Stimulated activated CD8-positive, alpha-beta memory T cell treated with anti-CD3 and anti-CD28 coated beads, Interleukin-2, amount 100 ng/mL, for 1 hour (primary cell): ENCODE measurements at places on chromosomes 16 and 17.

DNA sequence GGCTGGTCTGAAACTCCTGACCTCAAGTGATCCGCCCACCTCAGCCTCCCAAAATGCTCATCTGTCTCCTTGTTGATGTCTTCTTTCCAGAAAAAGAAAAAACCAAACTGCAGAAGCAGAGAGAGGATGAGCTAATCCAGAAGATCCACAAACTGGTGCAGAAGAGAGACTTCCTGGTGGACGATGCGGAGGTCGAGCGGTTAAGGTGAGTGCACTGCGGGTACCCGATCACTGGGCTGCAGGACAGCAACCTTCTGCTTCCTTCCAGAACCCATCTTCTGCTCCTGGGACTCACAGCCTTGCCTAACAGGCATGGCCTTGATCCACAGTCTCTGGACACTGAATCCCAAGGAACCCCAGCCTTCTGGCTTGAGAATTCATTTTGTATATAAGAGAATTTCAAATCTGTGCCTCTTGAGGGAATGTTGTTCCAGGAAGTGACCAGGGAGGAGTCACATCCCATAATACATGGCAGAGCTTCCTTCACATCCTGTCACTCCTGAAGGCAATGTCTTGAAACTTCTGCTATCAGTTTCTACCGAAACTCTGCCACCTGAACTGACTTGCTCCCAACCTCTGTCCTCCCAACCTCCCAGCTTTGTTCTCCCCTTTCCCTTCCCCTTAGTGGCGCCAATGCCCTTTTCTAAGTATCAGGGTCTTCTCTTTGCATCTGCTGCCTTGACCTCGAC lies 61.7 kb downstream of the MARF1 start:
- DNase-seq = no peak

- no peak for DNase-seq
Measured at GRCh38 chr16:19808061-19808641, 76.5 kb downstream of the GPRC5B start.

DNA sequence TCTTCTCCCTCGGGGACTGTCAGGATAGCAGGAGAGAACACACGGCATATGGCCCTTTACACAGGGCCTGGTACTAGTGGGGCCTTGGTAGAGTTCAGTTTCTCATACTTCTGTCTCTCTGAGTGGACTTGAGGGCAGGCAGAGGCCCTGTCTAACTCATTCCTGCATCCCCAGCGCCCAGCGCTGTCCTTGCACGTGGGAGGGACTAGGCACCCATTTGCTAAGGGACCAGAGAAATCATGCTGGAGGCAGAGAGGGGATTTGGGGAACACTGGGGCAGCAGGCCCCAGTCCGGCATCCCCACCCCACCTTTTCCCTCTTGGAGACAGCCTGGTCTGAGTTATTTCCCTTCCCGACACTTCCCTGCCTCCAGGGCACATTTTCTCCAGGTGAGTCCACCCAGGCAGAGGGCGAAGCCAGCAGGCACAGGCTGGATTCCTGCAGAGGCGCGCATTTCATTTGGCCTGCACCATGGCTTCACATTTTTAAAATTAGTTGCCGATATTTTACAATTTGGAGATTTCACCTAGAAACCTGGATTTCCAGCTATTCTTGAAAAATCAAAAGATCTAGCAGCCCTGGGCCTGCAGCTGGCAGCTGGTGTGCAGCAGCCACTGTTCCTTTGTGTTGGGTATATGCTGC lies 9.7 kb upstream of the NKD1 start:
- no peak for DNase-seq

- DNase-seq = no peak
Measured at GRCh38 chr17:62140836-62141235, 75.8 kb upstream of the MED13 start.

DNA sequence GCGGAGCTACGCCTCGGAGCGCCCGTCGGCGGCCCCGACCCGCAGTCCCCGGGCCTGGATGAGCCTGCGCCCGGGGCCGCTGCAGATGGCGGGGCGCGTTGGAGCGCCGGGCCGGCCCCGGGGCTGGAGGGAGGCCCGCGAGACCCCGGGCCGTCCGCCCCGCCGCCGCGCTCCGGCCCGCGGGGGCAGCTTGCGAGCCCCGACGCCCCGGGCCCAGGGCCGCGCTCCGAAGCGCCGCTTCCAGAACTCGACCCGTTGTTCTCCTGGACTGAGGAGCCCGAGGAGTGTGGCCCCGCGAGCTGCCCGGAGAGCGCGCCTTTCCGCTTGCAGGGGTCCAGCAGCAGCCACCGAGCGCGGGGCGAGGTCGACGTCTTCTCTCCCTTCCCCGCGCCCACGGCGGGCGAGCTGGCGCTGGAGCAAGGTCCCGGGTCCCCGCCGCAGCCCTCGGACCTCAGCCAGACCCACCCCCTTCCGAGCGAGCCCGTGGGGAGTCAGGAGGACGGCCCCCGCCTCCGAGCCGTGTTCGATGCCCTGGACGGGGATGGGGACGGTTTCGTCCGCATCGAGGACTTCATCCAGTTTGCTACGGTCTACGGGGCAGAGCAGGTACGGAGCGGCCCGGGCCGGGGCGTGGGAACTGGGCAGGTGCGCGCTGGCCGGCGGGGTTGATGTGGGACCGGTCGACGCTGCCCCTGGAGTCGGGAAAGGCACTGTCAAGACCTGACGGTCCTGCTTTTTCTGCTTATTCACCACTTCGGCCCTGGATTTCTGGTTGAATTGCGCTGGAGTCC lies 861 bp downstream of the RAB11FIP3 start:
- DNase-seq = no peak

GRCh38 chr17:4972752-4973151 lies 5.1 kb upstream of the SPAG7 start:
- no peak for DNase-seq

DNA sequence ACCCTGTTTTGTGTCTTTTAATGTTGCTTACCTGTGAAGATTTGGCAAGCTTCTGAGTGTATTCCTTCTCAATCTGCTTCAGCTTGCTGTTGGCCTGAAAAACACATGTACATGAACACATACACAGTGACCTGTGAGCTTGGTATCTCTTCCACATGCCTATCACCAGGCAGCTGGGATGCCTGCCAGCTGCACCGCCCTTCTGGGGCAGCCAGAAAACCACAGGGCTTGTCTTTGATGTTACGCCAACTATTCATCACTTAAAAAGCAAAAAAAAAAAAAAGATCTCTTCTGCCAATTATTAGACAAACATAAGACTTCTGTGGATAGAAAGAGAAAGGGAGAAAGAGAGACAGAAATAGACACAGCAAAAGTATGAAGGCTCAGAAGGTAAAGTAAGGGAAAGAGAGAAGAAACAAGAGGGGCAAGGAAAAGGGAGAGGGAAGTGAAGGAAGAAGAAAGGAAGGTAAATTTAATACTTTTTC lies 189.2 kb upstream of the AXIN2 start:
- DNase-seq = peak; percentile 10

DNA sequence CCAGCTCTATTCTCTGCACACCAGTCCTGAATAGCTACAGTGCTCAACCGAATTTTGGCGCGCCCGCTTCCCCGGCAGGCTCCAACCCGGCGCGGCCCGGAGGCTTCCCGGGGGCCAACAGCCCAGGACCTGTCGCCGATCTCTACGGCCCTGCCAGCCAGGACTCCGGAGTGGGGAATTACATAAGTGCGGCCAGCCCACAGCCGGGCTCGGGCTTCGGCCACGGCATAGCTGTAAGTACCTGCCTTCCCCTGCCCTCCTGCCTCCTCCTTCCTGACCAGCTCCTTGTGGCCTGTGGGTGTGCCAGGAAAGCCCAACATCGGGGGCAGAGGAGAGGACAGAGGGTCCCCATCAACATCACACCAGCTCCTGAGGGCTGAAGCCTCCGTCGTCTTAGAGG lies 70.2 kb downstream of the CCDC182 start:
- DNase-seq = no peak

GRCh38 chr16:31352376-31353115 lies 2.4 kb upstream of the ITGAX start:
- DNase-seq = no peak

GRCh38 chr16:22425036-22425801 lies 50.8 kb upstream of the CDR2 start:
- DNase-seq = no peak

- no peak for DNase-seq
Measured at GRCh38 chr17:57523926-57524632, 221.0 kb downstream of the CCDC182 start.

DNA sequence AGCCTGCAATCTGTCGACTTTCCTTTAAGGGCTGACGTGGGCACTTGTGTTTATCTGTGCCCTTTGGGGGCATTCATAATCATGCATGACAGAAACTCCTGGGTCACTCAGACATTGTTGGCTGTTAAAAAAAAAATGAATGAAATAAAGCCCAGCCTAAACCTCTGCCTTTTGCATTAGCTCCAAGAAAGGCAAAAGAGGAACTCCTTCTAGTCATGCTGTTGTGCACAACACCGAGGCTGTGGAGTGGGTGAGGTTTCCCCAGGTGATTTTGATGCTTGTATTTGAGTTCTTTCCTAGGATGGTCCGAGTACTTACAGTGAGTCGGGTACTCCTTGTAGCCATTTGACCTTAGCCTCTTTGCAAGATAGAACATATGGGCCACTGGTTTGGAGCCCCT lies 49.6 kb upstream of the IRX6 start:
- no peak for DNase-seq

- DNase-seq = no peak
Measured at GRCh38 chr16:70678121-70678897, 7.5 kb downstream of the MTSS2 start.

DNA sequence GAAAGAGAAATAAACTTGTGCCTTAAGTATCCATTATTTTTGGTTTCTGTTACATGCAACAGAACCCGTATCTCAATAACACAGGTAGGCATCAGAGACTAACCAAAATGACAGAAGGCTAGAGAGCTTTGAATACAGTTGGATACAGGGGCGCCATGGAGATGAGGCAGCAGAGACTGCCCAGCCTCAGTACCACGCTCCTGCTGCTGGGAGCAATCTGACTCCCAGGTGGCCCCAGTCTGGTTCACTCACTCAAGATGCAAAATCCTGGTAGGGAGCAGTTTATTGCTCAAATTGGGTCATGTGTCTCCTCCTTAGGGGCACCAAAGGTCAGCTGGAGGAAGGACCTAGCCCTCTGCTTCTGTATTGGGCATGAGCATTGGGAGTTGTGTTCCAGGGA lies 218.9 kb downstream of the USP22 start:
- DNase-seq = no peak

DNA sequence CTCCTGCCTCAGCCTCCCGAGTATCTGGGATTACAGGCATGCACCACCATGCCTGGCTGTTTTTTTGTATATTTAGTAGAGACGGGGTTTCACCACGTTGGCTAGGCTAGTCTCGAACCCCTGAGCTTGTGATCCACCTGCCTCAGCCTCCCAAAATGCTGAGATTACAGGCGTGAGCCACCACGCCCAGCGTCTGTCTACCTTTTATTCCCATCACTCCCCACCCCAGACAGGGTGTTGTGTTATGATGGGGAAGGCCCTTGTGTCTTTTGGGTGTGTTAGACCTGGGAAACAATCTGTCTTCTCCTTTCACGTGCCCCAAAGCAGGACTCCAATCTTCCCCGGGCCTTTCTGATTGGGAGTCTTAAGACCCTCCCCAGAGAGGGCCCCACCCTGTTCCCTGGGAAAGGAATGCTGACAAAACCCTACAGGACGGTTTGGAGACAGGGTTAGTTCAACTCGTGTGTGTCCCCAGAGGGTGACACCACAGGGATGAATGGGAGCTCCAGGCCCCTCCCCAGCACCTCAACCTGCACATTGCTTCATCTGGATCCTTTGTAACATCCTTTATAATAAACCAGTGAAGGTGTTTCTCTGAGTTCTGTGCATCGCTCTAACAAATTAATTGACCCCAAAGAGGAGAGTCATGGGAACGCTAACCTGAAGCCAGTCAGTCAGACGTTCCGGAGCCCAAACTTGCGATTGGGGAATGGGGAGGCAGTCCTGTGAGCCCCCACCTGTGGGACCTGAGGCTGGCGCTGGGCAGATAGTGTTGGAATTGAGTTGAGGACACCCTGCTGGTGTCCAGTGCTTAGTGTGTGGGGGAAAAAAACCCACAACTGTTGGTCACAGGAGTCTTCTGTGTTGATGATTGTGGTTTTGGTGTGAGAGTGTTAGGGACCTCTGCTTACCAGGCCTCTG lies 3.2 kb upstream of the ELOB start:
- DNase-seq = no peak

- DNase-seq = no peak
Measured at GRCh38 chr17:48624544-48625494, 1.3 kb downstream of the HOXB9 start.

- DNase-seq = no peak
Measured at GRCh38 chr17:16135461-16135860, 79.9 kb downstream of the NCOR1 start.

DNA sequence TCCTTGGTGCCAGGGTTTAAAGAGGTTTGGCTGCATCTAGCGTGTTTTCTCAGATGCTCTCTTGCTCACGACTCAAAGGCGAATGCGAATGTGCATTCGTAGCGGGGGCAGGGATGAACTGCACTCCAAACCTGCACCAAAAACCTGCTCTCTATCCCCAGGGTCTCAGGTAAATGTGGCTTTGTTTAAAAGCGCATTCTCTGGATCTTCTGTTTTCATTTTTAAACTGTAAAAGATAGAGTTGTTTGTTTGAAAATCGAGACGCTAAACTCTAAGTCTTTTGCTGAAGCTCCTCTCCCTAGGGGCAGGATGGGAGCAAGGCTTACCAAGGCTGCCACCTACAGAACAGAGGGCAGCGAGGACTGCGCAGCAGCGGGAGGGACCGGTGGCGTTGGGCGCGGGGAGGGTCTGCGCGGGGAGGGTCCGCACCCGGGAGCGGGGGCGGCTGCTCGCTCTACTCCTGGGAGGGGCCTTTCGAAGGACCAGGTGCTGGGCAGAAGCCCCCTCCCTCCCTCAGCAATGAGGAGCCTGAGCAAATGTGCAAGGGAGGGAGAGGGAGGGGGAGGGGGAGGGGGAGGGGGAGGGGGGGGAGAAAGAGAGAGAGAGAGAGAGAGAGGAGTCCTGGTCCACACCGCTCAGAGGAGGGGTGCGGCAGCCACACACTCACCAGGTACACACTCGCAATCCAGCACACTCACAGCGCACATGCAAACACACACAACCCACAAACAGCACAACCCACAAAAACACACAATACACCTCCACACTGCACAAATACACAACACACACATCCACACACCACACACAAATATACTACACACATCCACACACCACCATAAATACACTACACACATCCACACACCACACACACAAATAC lies 142.8 kb downstream of the GRIN2A start:
- no peak for DNase-seq

- DNase-seq = no peak
Measured at GRCh38 chr17:70104791-70105523, 29.9 kb downstream of the KCNJ16 start.

DNA sequence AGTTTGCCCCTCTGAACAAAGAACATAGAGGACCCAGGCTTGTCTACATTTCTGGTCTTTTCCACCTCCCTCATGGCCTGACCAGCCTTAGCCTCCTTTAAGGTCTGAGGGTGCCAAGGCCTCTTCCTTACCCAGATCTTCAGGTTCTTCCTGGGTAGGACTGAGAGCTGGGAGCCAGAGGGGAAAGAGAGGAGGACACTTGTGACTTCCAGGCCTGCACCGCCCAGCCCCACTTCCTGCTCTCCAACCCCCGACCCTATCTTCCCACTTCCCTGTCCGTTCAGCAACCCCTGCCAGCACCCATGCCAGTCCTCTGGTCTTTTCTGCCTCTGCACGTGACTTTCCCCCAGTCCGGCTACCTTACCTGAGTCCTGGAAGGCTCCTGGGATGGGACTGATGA lies 534 bp downstream of the PRSS36 start:
- no peak for DNase-seq

- DNase-seq = no peak
Measured at GRCh38 chr16:9114842-9115241, 23.4 kb downstream of the HAPSTR1 start.
